ENCODE measurements at places on chromosomes 13 and 19.

DNA sequence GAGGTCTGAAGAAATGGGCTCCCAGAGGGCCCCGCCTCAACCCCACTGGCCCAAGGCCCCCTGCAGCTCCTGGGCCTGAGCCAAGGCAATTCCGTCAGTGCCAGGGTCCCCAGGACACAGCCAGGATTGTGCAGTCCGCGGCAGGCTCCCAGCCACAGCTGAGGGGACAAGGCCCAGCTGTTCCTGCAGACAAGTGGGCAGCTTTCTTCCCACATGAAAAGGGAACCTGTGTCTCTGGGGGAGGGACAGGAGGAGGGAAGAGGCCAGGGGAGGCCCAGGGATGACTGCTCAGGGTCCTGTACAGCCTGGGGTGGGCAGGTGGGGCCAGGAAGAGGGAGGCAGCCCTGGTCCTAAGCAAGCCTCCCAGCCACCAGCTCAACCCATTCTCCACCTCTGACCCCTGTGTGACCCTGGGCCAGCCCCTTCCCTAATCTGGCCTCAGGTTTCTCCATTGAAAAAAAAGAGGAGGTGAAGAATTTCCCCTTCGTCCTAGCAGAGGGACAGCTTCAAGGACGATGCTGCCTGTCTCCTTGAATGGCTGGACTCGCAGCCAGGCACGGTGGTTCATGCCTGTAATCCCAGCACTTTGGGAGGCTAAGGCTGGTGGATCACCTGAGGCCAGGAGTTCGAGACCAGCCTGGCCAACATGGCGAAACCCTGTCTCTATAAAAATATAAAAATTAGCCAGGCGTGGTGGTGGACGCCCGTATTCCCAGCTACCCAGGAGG lies 20.5 kb upstream of the VSTM2B start:
- DNase-seq = no peak

GRCh38 chr13:48873081-48873480 lies 102.6 kb upstream of the FNDC3A start:
- no peak for DNase-seq

DNA sequence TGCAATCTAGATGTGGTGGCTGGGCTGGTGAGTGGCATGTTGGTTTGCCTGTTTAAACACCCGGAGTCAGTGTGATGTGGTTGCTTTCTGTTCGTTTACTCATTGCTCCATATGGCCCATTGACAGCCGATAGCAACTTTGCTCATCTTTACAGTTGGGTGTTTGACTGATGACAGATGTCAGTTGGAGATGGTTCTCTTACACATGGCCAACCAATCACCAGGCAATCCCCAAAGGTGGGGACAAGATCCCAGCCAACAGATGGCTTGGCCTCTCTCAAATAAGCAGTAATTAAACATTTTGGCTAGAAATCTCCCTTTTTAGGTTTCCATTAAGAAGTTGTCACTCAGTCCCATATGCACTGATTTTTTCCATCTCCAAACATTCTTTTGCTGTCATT lies 497.1 kb upstream of the ARGLU1 start:
- no peak for DNase-seq

- DNase-seq = no peak
Measured at GRCh38 chr19:13022111-13022858, 27.0 kb downstream of the NFIX start.

- no peak for DNase-seq
Measured at GRCh38 chr19:35742121-35742724, at the start of gene IGFLR1. TSS of gene IGFLR1 (minus strand) at chr19:35742452. CDS start at chr19:35741180, 1,272 bp downstream.

- no peak for DNase-seq
Measured at GRCh38 chr13:50068508-50068907, 53.3 kb downstream of the KCNRG start.

- DNase-seq = no peak
Measured at GRCh38 chr19:45554481-45554880, 30.1 kb downstream of the OPA3 start.

DNA sequence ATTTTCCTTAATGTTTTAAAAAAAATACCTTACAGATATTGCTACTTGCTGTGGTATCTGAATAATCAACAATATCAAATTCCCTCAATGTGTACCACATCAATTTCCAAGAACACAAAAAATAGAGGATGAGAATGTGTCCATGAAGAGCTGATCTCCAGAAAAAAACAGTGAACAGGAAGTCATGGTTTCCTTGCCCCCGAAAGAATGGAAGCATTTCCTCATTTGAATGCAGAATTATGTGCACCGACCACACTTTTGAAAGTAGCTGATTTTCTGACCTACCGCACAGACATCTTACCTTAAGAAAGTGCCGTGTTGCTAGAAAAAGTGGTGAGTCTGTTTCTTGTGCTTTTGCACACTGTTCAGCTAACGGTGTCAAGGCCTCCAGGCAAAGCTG lies 13.4 kb upstream of the EEF1AKMT1 start:
- no peak for DNase-seq

DNA sequence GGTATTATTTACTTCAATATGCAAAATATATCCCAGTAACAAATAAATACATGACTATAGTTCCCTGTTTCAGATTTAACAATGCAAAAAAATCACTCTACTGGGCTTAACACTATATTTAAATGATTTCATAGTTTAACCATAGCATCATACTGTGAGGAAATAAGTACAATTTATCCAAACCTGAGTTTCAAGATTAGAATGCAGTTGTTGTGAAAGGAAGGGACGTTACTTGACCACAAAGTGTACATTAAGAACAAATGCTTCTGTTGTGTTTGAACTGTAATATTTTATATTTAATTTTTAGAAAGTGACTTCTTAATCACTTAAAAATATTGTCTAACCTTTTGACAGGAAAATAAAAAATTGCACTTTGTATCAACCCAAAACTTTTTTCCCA lies 1747.9 kb upstream of the SPRY2 start:
- no peak for DNase-seq

GRCh38 chr13:36432106-36432544 lies at the start of gene CCNA1:
TSS of gene CCNA1 (plus strand) at chr13:36432495. CDS start at chr13:36433057, 562 bp downstream.
- no peak for DNase-seq

GRCh38 chr19:10343495-10343894 lies 4.1 kb upstream of the ICAM3 start:
- no peak for DNase-seq

GRCh38 chr13:88937384-88937783 lies 1266.2 kb downstream of the SLITRK5 start:
- DNase-seq = no peak

DNA sequence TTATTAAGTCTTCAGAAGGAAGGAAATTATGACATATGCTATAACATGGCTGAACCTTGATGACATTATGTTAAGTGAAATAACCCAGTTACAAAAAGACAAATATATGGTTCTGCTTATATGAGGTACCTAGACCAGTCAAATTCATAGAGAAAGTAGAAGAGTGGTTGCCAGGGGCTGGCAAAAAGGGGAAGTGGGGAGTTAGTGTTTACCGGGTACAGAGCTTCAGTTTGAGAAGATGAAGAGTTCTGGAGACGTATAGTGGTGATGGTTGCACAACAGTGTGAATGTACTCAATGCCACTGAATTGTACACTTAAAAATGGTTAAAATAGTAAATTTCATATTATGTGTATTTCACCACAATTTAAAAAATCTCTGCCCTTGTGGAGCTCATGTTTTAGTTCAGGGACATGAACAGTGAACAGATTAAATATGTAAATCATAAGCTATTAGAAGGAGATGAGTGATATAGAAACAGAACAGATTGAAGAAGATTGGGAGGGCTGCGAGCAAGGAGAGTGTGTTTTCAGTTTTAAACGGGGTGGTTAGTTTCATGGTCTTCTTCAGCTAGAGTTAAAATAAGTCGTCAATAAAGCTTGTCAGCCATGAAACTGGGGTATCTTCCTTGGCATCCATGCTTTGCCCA lies 355.2 kb downstream of the KCNRG start:
- no peak for DNase-seq

DNA sequence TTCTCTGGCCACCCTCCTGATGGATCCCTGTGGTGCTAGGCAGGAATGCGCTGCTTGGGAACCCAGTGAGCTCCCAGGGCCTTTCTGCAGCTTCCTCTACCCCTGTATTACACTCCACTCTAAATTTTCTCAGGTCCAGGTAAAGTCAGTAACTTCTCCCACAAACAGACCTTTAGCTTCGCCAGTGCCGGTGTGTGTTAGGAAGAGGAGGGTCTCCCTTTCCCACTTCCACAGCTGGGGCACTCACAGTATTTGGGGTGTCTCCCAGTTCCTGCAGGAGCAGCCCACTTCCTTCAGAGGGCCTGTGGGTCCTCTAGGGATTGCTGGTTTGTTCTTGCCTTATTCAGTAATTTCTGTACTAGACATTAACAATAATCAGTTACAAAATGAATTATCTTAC lies 193.5 kb upstream of the PCDH17 start:
- no peak for DNase-seq

- DNase-seq = peak; percentile 78
Measured at GRCh38 chr19:10450853-10451609, 30.7 kb downstream of the PDE4A start.

GRCh38 chr19:43395561-43395960 lies 19.1 kb upstream of the TEX101 start:
- DNase-seq = peak; percentile 78

- DNase-seq = no peak
Measured at GRCh38 chr13:95378603-95379002, 77.4 kb upstream of the ABCC4 start.

GRCh38 chr19:15123900-15124299 lies 16.7 kb downstream of the SYDE1 start:
- no peak for DNase-seq

- DNase-seq = no peak
Measured at GRCh38 chr19:19463348-19464117, 51.8 kb downstream of the TSSK6 start.

GRCh38 chr13:106523576-106523975 lies 11.9 kb downstream of the EFNB2 start:
- no peak for DNase-seq
